ENCODE measurements at places on chromosomes 2 and 18.

GRCh38 chr2:239816576-239817467 is 208.3 kb downstream of the NDUFA10 start:
- no peak for DNase-seq

DNA sequence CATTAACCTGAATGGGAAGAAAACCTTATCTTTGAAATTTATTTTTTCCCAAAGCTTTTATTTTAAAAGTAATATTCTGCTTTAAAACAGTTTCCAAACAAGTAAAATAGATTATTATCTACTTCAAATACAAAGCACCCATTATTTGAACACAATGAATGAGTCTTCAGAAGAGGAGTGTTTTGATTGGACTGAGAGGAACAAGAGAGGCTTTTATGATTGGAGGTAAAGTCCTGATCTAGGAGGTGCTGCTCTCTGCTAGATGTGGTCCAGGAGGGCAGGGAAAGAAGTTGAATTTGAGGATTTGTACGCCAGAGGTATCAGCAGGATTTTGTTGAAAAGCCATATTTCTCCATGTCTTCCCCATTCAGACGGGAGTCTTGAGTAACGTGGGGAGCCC is 900.7 kb downstream of the SOCS6 start:
- DNase-seq: no peak

GRCh38 chr2:21561965-21562364 is 438.2 kb downstream of the TDRD15 start:
- DNase-seq: no peak

- DNase-seq: no peak
Observed at GRCh38 chr2:138440759-138441158, 60.8 kb upstream of the SPOPL start.

GRCh38 chr2:145800151-145801091 is 1280.5 kb upstream of the ZEB2 start:
- no peak for DNase-seq

DNA sequence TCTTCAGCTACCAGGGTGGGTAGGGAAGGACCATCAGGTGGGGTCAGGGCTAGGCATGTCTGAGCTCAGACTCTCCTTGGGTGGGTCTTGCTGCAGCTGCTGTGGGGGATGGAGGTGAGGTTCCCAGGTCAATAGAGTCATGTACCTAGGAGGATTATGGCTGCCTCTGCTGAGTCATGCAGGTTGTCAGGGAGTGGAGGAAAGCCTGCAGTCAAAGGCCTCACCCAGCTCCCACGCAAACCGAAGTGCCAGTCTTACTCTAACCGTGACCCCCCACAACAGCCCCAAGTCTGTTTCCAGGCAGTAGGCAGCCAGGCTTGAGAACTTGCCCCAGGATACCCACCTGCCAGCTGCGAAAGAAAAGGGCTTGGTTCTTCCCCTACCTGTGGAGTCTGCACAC is 113.6 kb upstream of the GALNT5 start:
- no peak for DNase-seq

GRCh38 chr2:30780776-30781330 is 26.4 kb downstream of the CAPN13 start:
- DNase-seq: no peak

GRCh38 chr2:88296247-88296646 is 126.1 kb downstream of the THNSL2 start:
- DNase-seq: no peak

DNA sequence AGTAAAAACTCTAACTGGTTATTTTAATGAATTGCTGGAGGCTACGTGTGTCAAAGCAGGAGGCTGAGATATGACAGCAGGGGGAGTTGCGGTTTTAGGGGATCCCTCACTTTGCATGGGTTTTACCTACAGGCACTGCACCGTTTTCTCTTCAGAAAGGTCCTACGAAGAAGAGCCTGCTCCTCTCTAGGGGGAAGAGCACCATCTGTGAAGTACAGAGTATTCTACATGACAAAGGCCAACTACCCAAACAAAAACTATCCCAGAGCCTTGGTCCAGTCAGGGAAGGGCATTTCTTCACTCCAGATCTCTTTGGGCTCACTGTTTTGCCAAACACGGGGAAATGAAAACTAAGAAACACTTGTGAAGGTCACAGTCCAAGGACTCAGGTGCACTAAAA is 696.7 kb upstream of the SOX11 start:
- DNase-seq: no peak

DNA sequence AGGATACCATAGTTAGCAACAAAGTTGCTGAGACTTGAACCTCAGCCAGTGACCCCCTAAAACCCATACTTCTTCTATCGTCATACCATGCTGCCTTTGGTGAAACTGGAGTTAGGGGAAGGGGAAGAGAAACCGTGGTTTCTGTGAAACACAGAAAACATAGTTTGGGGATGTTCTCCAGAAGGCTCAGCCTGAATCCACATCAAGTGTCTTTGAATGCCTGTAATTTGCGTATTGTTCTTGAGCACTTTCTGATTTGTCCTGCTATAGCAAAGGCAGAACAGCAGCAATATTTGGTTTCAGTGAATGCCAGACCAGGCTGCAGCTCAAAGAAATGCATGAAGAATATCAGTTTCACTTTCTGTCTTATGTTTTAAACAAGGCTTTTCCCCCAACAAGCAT is 258.7 kb downstream of the TTC32 start:
- no peak for DNase-seq

GRCh38 chr2:96631804-96632435 is 6.2 kb downstream of the KANSL3 start:
- DNase-seq: no peak

- no peak for DNase-seq
Observed at GRCh38 chr18:74113711-74114110, 33.9 kb downstream of the FBXO15 start.

DNA sequence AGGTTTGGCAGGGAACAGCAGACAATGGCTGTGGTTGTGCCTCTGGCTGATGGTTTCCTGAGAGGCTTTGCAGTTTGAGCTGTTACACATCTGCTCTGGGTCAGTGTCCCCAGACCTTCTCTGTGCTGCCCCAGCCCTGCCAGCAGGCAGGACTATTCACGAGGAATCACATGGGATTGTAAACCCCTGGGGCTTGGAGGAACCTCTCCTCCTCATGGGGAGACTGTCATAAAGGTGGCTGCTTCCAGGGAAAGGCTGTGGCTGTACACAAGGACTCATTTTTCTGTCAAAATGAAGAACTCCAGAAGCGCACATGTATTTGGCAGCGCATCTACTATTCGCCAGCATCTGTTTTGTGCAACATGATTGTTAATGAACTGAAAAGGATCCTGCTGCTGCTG is 142.6 kb upstream of the CYP1B1 start:
- no peak for DNase-seq

DNA sequence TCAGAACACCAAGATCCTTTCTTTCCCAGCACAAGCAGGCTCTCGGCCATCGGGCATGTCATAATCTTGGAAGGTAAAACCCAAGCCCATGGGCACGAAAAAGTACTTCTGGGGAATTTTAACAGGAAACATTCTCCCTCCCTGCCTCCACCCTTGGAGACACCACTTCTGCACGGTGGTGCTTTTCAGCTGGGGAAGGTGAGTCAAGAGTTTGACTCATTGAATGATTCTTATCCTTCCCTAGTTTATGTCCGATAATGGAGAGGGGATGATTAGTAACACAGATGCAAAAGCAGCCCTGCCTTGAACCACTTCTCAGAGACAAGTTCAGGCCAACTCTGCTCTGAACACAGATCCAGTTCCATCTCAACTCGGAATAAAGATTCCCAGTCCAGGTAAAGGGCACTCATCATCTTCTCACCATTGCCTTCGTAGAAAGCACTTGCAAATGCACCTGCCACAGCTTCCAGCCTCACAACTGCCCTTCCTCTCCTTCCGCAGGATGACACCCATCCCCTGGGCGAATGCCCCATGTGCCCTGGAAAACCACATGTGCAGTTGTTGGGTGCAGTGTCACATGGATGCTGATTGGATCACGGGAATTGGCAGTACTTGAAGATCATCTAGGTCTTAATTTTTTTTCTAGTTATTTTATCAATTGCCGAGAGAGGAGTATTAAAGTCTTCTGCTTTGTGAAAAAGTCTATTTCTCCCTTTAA is 136.2 kb downstream of the PXDN start:
- no peak for DNase-seq

- DNase-seq: no peak
Observed at GRCh38 chr2:186027922-186028321, 289.3 kb downstream of the FSIP2 start.

DNA sequence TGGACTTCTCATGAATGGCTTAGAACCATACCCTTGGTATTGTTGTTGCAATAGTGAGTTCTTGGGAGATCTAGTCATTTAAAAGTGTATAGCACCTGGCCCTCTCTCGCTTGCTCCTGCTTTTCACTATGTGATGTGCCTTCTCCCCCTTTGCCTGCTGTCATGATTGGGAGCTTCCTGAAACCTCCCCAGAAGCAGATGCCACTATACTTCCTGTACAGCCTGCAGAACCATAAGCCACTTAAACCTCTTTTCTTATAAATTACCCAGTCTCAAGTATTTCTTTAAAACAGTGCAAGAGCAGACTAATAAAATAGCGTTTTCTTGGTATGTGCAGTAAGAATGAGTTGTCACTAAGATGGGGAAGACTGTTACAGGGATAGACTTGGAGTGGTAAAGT is 31.6 kb downstream of the BAZ2B start:
- no peak for DNase-seq

DNA sequence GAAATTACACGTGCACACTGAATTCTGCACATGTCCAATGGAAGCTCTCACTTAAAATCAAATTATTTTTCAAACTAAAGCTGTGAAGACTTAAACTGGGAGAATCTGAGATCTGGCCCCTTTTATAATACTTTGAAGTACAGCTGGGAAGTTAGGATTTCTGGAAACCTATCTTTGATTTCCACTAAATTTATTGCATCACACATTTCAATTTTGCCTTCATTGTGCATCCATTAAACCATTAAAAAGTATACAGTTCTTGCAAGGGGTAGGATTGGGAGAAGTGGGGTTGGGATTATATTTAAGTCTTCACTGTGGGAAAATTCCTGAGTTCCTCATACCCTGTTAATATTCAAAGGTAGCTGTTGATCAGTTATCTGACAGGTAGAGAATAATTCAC is 1229.6 kb upstream of the ZEB2 start:
- no peak for DNase-seq

DNA sequence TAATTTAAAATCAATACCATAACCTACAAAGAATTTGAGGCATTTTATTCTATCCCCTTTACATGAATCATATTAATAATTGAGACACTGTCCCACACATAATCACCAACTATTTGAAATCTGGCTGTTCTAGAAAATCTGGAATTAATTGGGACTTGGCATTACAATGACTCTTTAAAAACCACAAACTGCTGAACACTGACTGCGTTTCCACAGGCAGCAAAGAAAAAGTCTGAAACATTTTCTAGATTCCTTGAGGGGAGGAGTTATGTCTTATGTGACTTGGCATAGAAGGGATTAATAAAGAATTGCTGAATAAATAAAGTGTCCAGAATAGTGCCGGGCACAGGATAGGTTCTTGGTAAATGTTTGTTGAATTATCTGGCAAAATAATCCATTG is 61.4 kb downstream of the GPR39 start:
- no peak for DNase-seq

DNA sequence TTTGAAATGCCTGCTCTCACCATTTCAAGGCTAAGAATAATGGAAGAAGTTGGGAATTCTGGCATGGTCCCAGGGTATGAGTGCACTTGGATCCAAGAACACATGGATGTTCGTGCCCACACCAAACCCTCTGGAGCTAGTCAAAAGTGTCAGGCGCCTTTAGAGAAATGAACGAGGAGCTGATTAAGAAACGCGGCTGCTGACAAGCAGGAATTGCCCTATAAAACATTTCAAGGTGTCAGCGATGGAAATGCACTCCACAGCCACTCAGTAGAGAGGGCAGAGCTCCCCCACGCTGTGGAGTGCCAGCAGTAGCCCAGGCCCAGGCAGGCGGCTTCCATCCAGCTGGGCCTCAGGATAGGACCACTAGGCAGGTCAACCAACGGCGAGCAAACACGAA is 213.7 kb downstream of the TTC32 start:
- no peak for DNase-seq

DNA sequence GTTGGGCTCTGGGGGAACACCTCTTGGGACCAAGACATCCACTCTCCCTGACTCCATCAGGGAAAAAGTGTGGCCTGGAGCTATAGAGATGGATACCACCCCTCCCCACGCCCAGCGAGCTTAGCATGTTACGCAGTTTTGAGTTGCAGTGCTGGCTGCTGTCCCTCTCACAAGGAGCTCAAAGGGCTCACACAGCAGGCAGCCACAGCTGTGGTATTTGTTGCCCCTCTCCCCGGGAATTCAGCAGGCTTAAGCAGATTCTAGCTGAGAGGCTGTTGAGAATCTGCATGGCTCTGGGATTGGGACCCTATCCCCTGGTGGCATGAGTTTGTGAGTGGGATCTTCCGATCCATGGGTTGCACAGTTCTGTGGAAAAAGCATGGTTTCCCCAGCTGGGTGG is 673.1 kb upstream of the FSHR start:
- no peak for DNase-seq

DNA sequence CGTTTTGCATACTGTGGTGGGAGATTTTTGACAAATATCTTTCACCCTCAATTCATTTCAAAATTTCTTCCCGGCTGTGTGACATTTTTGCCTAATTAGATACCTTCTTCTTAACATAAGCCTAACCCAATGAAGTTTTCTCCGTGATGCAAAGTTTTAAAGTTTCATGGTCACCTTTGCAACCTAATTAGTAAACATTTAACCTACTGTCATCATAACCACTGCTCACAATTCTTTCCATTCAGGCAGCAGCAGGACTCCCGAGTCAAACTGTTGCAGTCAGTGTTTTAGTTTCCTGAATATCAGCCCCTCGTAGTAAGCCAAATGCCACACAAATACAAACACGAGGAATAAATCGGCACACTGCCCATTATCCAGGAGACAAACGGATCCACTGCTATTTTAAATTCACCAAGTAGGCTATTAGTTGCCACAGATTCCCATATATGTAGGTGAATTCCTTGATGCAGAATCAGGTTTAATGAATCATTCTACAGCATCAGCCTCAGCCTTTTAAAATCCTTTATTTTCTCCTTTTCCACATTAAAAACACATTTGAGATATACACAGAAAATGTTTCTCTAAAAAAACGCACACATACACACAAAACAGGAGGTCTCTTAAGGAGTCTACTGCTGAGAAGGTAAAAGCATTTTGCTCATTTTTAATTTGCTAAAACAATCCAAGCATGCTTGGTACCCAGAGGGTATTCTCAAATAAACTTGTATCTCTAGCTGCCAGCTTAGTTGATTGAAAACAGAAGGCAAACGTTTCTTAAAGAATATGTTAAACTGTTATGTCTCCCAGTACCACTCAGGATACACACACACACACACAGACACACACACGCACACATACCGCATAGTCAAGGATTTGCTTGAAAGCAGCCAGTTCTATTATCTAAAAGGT is 106.5 kb upstream of the KCTD1 start:
- DNase-seq: no peak
